Liver (tissue), 10 donors: ENCODE measurements at places on chromosomes 5 and 9. TPM values are rescaled to one million over a fixed set of nuclear protein-coding genes. Genes with fewer than 3 reads are reported as not detected.

F2R gene
- total RNA-seq: 9.0 TPM

IL6ST gene
- total RNA-seq: 135 TPM

- no peak overlapping the region for H3K4me3 ChIP-seq
- no peaks in the 10 kb centered on the region for H3K36me3 ChIP-seq
- DNase-seq: no peak
- no peaks in the 10 kb centered on the region for H3K4me1 ChIP-seq
- H3K27me3 ChIP-seq: no peaks in the 10 kb centered on the region
These were observed 140.8 kb downstream of the BARX1 start for GRCh38 chr9:93814077-93814956.

- peak overlapping the region; percentile 90 for H3K4me3 ChIP-seq
- H3K4me1 ChIP-seq: no peaks in the 10 kb centered on the region
- no peak for DNase-seq
- no peaks in the 10 kb centered on the region for H3K36me3 ChIP-seq
- H3K27ac ChIP-seq: peak overlapping the region; percentile 92
These were observed 1.2 kb downstream of the RIC1 start for GRCh38 chr9:5630081-5630507.

DNA sequence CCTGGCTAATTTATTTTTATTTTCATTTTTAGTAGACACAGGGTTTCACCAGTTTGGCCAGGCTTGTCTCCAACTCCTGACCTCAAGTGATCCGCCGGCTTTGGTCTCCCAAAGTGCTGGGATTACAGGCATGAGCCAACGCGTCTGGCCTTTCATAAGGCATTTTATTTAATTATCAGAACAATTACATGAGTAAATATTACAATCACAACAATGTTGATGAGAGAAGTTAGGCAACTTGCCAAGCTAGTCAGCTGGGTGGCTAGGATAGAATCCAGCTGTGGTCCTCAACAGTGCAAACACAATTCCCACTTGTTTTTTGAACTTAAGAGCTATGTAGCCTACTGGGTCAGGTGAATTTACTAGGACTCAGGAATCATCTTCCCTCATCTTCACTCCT lies 22.0 kb downstream of the C9orf57 start:
- no peaks in the 10 kb centered on the region for H3K36me3 ChIP-seq
- H3K27ac ChIP-seq: no peak overlapping the region
- H3K4me1 ChIP-seq: peaks cover 16% of the 10 kb centered on the region

- H3K27me3 ChIP-seq: no peaks in the 10 kb centered on the region
- no peaks in the 10 kb centered on the region for H3K36me3 ChIP-seq
- no peak overlapping the region for H3K4me3 ChIP-seq
- DNase-seq: no peak
- H3K27ac ChIP-seq: no peak overlapping the region
These were observed 67.1 kb downstream of the COL5A1 start for GRCh38 chr9:134708672-134709038.
